SJCRH30 (cell line): ENCODE measurements at places on chromosomes 7 and 10. TPM values are rescaled to one million over a fixed set of nuclear protein-coding genes. Genes with fewer than 3 reads are reported as not detected.

Gene MYPN
- total RNA-seq: 0.13 and 0.40 TPM in 2 replicates

GRCh38 chr7:142481548-142481947 is 223.7 kb upstream of the PRSS58 start:
- H3K4me3 ChIP-seq: no peak overlapping the region
- DNase-seq: no peak
- H3K27ac ChIP-seq: no peak overlapping the region
- no peaks in the 10 kb centered on the region for H3K36me3 ChIP-seq
- 0 out of 2 replicates have a peak, but pooled peaks cover 3% of the 10 kb centered on the region for H3K27me3 ChIP-seq

- H3K4me1 ChIP-seq: peaks cover 5% of the 10 kb centered on the region; the same call in 1 of the 2 replicates
- no peak overlapping the region for H3K4me3 ChIP-seq
- no peak overlapping the region for H3K27ac ChIP-seq
These were observed 16.1 kb downstream of the GPR146 start for GRCh38 chr7:1060315-1061072.

- peaks cover 9% of the 10 kb centered on the region for H3K27me3 ChIP-seq
- peaks cover 6% of the 10 kb centered on the region; the same call in 1 of the 2 replicates for H3K4me1 ChIP-seq
- H3K27ac ChIP-seq: no peak overlapping the region
- DNase-seq: no peak
These were observed 11.4 kb upstream of the KCP start for GRCh38 chr7:128921866-128922440.

DNA sequence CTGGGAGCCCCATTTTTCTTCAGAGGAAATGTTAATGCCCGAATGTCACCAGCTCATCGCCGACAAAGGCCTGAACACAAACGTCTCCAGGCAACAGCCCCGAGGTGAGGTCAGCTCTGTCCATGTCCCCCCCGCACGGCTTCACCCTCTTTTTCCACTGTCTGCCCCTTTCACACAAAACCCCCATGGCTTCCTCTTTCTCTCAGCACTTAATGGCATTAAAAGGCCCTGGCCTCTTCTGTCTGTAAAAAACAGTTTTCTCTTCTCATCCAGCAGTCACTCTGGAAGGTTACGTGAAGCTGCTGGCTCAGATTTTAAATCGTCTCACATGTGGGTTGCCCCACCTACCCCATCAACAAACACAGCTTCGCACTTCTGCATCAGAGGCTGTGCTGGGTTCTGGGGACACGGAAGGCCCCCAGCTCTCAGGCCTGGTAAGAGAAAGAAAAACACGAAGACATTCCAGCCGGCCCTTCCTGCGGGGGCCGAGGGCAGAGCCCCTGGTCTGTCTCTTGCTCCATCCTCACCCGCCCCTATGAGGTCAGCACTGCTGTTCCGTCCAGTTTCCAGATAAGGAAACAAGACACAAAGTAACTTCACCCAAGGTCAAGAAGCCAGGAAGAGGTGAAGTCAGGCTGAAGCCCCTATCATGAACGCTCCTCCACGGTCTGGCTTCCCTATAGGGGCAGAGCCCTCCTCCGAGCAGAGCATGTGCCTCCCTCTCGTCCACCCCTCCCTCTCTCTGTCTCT is 91.1 kb upstream of the PDGFA start:
- DNase-seq: no peak
- no peaks in the 10 kb centered on the region for H3K4me1 ChIP-seq
- H3K4me3 ChIP-seq: no peak overlapping the region
- H3K27me3 ChIP-seq: no peaks in the 10 kb centered on the region
